ENCODE measurements at places on chromosomes 2 and 18. TPM values are rescaled to one million over a fixed set of nuclear protein-coding genes. Genes with fewer than 3 reads are reported as not detected.

DNA sequence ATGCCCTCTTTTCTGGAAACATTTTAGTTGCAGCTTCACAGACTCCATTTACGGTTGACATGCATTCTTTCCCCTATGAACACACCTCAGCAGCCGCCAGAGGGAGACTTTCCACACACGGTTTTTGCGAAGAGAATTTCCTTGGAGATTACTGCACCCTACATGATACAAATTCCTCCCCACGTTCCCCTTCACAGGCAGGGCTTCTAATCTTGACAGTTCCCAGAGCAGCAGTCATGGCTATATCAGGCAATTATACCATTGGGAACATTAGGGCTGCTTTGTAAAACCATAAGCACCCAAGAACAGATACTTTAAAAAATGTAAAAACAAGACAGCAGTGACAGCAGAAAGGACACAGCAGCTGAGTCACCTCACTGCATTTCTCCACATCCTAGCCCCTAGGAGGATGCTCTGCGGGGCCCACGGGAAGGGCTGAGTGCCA, 253.8 kb downstream of the TGIF1 start:
- no peaks in the 10 kb centered on the region for H3K36me3 ChIP-seq
- no peak overlapping the region for H3K27ac ChIP-seq
- H3K4me3 ChIP-seq = no peak overlapping the region
- H3K4me1 ChIP-seq = no peaks in the 10 kb centered on the region
- H3K27me3 ChIP-seq = no peaks in the 10 kb centered on the region

GRCh38 chr2:119723784-119724467, 35.8 kb upstream of the PTPN4 start:
- no peak overlapping the region for H3K27ac ChIP-seq
- peaks cover 8% of the 10 kb centered on the region for H3K4me1 ChIP-seq
- no peak overlapping the region for H3K4me3 ChIP-seq
- DNase-seq = no peak

The CD226 gene
- total RNA-seq = 0.06 TPM

The SIGLEC15 gene
- not detected for total RNA-seq

The MEP1B gene
- total RNA-seq = not detected

The CACNB4 gene
- 14.2 TPM for total RNA-seq

All from neural progenitor cell (in vitro differentiated cells).